Neural crest cell (in vitro differentiated cells): ENCODE measurements at places on chromosomes 11 and 22.
A peak's percentile ranks its signal among the peaks of the same experiment; 100 is the strongest.

GRCh38 chr11:70079691-70080090 is 1.6 kb downstream of the ANO1 start:
- no peak overlapping the region for H3K27ac ChIP-seq
- no peaks in the 10 kb centered on the region for H3K36me3 ChIP-seq
- peaks cover 82% of the 10 kb centered on the region for H3K27me3 ChIP-seq
- no peak for DNase-seq
- H3K4me3 ChIP-seq: no peak overlapping the region
- H3K4me1 ChIP-seq: no peaks in the 10 kb centered on the region

GRCh38 chr11:442611-443081 is 835 bp upstream of the ANO9 start:
- no peaks in the 10 kb centered on the region for H3K36me3 ChIP-seq
- H3K4me3 ChIP-seq: no peak overlapping the region
- no peak overlapping the region for H3K27ac ChIP-seq
- H3K27me3 ChIP-seq: peaks cover 2% of the 10 kb centered on the region

- no peak for DNase-seq
- H3K27ac ChIP-seq: peak overlapping the region; percentile 27
- H3K4me1 ChIP-seq: peaks cover 3% of the 10 kb centered on the region
These were observed 53.0 kb downstream of the KREMEN1 start for GRCh38 chr22:29125844-29126243.

DNA sequence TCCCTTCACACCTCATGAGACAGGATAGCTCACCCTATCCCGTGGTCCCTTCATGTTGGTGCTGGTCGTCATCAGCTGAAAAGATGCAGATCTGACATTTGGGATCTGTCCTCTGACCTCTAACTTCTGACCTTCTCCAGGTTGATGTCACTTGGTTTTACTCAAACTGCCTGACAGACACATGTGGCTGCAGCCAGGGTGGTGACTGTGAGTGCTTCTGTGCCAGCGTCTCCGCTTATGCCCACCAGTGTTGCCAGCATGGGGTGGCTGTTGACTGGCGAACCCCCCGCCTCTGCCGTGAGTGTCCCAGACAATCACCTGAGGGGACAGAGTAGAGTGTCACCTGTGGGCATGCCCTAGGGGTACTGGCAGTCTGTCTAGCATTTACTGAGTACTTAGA is 49.7 kb downstream of the OTOG start:
- no peaks in the 10 kb centered on the region for H3K36me3 ChIP-seq
- no peak overlapping the region for H3K27ac ChIP-seq
- H3K4me3 ChIP-seq: no peak overlapping the region
- peaks cover 4% of the 10 kb centered on the region for H3K4me1 ChIP-seq
- no peak for DNase-seq
- peaks cover 52% of the 10 kb centered on the region for H3K27me3 ChIP-seq

DNA sequence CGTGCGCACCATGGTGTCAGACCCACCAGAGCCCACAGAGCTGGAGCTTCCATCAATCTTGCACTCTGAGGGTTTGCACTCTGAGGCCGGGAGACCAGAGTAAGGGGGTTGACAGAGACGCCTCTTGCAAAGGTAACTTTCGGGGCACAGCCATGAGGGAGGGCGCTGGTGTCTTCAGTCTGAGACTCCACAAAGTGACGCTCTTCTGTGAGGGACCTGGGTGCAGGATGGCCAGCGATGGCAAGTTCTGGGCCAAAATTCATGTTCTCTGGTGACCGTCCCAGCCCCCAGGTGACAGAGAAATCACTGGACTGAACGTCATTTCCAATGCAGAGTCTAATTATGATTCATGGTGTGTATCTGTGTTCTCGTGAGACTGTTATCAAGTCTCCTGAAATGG is 1395.2 kb downstream of the TBC1D22A start:
- H3K36me3 ChIP-seq: no peaks in the 10 kb centered on the region
- no peaks in the 10 kb centered on the region for H3K4me1 ChIP-seq
- no peak overlapping the region for H3K27ac ChIP-seq
- H3K4me3 ChIP-seq: no peak overlapping the region
- H3K27me3 ChIP-seq: peaks cover 16% of the 10 kb centered on the region

GRCh38 chr11:125215976-125216375 is 51.4 kb downstream of the PKNOX2 start:
- H3K4me3 ChIP-seq: peak overlapping the region; percentile 4
- H3K27ac ChIP-seq: no peak overlapping the region
- H3K36me3 ChIP-seq: peaks cover 2% of the 10 kb centered on the region

DNA sequence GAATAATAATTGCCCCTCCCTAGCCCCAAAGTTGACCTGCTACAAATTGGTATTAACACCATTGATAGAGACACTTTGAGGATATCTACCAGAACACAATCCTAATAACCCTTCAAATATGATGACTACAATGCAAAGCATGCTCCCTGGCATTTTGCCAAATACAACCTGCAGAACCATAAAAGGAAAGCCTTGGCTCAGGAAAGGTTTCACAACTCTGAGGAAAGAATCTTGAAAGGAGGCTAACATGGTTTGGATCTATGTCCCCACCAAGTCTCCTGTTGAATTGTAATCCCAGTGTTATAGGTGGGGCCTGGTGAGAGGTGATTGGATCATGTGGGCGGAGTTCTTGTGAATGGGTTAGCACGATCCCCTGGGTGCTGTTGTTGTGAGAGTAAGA is 140.4 kb upstream of the ARHGAP42 start:
- no peak overlapping the region for H3K27ac ChIP-seq
- H3K27me3 ChIP-seq: no peaks in the 10 kb centered on the region
- H3K4me1 ChIP-seq: no peaks in the 10 kb centered on the region
- no peak for DNase-seq
- no peak overlapping the region for H3K4me3 ChIP-seq

DNA sequence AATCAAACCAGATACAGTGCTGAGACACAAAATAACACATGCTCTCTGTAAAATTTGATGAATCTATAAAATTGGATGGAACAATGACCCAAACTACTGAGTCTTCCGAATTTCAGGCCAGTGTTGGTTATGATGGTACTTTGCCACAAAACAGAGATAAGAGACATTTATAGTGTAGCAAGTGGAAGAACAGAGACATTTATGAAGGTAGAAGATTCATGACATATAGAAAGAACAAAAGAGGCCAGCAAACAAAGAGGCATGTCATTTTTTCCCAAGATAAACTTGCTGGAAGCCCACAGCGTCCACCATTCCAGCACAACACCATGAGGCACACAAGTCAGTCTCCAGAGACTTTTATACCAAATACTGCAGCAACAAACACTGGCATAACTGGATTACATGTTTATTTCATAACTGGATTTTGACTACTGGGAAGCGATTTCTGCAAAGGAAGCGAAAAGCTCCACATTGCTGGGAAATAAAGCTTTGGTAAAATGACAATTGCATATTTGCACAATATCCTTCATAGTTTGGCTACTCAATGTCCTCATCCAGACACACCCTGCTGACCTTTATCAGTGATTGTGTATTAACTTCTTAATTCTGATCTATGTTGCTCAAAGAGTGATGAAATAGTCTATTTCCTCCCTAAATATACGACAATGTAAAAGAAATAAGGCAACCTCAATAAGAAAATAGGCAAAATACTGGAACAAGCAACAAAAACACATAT is 17.5 kb downstream of the DDI1 start:
- DNase-seq: no peak
- H3K36me3 ChIP-seq: no peaks in the 10 kb centered on the region
- no peak overlapping the region for H3K4me3 ChIP-seq
- H3K27me3 ChIP-seq: no peaks in the 10 kb centered on the region
- H3K27ac ChIP-seq: no peak overlapping the region
- H3K4me1 ChIP-seq: no peaks in the 10 kb centered on the region

DNA sequence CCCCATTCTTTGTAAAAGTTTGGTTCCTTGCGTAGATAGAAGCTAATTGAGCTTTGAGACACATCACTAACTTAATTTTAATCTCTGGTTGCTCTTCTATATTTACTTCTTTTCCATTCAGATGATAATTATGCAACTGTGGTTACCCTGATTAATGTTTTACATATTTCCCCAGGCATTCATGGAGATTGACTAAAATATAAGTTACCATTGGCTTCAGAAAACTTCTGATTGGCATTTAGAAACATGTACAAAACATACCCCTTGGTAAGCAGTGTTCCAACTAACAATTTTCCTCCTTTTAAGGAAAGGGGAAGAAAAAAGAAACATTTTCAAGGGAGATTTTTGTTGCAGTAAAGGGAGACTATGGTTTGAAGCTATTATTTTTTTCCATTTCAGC is 43.9 kb downstream of the FAT3 start:
- DNase-seq: no peak
- no peak overlapping the region for H3K27ac ChIP-seq
- H3K4me3 ChIP-seq: no peak overlapping the region
- no peaks in the 10 kb centered on the region for H3K36me3 ChIP-seq
- peaks cover 3% of the 10 kb centered on the region for H3K4me1 ChIP-seq

DNA sequence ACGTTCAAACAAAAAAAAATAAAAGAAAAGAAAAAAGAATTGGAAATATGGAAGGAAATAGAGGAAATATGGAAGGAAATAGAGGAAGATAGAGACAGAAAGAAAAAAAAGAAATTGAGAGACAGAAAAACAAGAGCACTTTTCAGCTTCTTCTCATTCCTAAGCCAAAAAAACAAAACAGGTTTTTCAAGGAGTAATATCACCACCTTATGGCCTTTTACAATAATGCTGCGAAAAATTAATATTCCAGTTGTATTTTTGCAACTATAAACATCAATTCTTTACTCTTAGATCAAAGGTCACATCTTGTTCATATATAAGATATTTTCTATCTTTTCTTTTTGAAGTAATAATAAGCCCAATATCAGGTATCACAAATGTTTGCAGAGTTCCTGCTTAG is 328.3 kb downstream of the FAT3 start:
- no peaks in the 10 kb centered on the region for H3K36me3 ChIP-seq
- no peak for DNase-seq
- H3K4me1 ChIP-seq: no peaks in the 10 kb centered on the region

- no peak overlapping the region for H3K27ac ChIP-seq
- DNase-seq: no peak
- no peaks in the 10 kb centered on the region for H3K36me3 ChIP-seq
- H3K27me3 ChIP-seq: no peaks in the 10 kb centered on the region
- no peak overlapping the region for H3K4me3 ChIP-seq
- H3K4me1 ChIP-seq: peaks cover 12% of the 10 kb centered on the region
These were observed 1259.6 kb upstream of the CNTN5 start for GRCh38 chr11:97761175-97761574.

GRCh38 chr11:113694390-113694789 is 11.7 kb downstream of the TMPRSS5 start:
- peaks cover 4% of the 10 kb centered on the region for H3K4me1 ChIP-seq
- no peaks in the 10 kb centered on the region for H3K27me3 ChIP-seq
- H3K36me3 ChIP-seq: peaks cover 12% of the 10 kb centered on the region
- DNase-seq: no peak

DNA sequence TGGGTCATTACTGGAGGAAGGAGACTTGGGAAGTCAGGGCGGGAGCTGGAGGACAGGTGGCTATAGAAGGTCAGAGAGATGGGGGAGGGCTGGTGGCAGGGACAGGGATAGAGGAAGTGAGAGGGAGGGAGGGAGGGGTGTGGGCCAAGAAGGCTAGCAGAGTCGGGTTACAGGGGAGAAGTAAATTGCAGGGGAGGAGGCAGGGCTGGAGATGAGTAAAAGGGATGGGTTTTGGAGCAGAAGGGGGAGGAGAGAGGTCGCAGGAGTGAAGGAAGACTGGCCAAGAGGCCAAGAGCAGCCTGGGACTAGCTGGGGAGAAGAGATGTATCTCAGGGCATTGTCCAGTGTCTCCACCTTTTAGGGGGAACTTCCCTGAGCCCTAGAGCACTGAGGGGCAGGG is 33.0 kb downstream of the LRRC10B start:
- H3K27me3 ChIP-seq: peaks cover 14% of the 10 kb centered on the region
- DNase-seq: no peak
- peaks cover 16% of the 10 kb centered on the region for H3K4me1 ChIP-seq
- H3K27ac ChIP-seq: no peak overlapping the region

DNA sequence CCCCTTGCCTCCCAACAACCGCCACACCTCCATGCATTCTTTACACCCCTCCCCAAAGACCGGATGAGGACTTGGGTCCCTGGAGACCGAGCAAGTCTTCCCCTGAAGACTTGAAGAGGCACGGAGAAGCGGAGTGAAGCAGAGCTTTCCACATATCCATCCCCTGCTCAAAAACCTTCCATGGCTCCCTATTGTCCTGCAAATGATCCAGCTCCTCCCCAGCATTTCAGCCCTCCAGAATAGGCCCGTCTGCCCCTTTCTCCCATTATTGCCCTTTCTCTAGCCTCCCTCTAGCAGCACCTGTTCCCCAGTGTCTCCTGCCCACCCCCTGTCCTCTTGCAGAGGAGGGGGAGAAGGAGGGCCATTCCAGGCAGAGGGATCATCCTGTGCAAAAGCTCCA is 59.8 kb downstream of the CYTH4 start:
- no peaks in the 10 kb centered on the region for H3K36me3 ChIP-seq
- H3K4me3 ChIP-seq: no peak overlapping the region
- peaks cover 49% of the 10 kb centered on the region for H3K27me3 ChIP-seq
- no peak for DNase-seq
